NCI-H187 treated with DMSO at 0.1 percent for 48 hours (cell line): ENCODE measurements at places on chromosomes 2 and 18.

DNA sequence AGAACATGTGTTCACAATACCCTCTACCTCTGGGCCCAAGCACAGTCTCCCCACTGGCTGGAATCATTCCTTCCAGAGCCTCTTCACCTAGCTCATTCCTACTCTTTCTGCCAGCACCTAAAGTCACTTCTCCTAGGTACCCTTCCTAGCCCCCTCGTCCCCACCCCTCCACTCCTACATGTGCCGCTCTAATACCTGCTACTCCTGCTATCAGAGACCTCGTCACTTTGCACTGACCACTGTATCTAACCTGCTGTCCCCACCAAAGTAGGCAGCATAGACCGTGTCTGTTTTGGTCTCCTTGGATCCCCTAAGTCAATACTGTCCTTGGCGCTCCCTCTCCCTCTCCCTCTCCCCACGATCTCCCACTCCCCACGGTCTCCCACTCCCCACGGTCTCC, 53.2 kb upstream of the PKDCC start:
- no peak for DNase-seq

DNA sequence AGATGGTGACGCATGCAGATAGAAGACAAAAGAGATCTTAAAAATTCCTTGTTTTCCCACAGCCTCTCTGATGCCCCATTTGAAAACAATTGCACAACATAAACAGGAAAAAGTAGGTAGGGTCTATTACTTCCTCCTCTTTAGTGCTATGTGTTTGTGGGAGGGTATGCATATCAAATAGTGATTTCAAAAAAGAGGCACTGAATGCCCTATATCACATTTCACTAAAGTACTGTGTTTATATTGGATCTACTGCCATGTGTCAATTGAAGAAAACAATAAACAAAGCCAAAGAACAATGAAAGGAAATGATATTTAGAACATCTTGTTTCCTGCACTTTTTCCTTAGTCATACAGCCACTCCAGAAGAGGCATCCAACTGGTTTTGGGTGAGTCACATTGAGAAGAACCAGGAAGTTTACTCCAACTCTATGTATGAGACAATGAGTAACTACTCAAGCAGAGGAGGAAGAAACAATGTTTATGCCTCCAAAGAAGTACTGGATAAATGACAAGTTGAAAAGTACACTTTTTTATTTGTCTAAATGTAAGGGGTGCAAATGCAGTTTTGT, 583.6 kb downstream of the FBXO15 start:
- DNase-seq, result no peak

DNA sequence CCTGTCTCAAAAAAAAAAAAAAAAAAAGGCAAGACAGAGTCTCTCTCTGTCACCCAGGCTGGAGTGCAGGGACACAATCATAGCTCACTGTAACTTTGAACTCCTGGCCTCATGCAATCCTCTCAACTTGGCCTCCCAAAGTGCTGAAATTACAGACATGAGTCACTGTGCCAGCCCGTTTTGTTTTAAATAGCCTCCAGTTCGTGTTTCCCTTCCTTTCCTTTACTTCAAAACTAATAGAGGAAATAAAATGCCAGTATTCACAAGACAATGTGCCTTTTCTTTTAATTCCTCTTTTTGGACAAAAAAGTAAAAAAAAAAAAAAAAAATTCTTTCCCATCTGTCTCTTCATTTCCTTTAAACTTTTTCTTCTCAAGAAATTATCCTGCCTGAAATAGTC, 54.5 kb upstream of the ACMSD start:
- no peak for DNase-seq

GRCh38 chr2:11417946-11418585, 47.9 kb downstream of the E2F6 start:
- DNase-seq, result no peak

DNA sequence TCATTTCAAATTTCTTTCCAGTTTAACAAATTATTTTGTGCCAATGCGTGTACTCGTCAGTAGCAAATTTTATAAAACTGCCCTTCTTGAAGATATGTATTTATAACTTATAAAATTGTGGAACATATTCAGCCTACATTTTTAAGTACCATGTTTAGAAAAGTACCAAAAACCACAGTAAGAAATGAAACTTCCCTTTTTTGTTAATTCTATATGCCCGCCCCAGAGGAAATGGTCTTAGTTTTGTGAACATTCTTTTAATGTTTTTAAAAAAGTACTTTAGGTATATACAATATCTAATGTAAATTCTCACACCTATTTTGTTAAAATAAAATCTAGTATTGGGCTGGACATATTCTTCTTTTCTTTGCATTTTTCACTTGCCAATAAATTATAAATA, 1.2 kb downstream of the UGT1A9 start:
- DNase-seq, result no peak

DNA sequence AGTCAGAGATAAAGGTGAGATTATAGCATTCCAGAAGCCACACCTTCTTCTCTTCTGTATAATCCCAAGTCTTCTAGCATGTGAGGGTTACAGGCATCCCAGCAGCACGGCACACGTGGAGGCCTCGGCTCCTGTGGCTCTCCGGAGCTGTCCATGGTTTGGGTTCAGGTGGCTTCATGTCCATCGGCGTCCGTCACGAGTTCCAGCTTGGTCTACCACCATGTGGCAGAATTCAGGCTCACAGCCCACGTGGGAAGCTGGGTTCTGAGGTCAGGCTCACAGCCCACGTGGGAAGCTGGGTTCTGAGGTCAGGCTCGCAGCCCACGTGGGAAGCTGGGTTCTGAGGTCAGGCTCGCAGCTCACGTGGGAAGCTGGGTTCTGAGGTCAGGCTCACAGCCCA, 378.3 kb upstream of the SALL3 start:
- no peak for DNase-seq

DNA sequence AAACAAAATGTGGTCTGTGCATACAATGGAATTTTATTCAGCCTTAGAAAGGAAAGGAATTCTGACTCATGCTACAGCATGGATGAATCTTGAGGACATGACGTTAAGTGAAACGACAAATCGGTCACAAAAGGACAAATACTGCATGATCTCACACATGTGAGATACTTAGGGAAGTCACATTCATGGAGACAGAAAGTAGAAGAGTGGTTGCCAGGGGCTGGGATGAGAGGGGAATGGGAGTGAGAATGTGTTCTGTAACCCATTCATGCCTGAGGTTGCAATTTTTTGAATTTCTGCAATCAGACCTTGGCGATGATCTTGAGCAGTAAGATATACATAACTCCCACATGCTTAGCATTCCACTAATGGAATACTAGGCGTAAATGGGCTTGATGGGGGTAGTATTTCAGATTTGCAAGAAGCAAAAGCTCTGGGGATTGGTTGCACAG, 22.0 kb downstream of the FHL2 start:
- DNase-seq, result no peak

DNA sequence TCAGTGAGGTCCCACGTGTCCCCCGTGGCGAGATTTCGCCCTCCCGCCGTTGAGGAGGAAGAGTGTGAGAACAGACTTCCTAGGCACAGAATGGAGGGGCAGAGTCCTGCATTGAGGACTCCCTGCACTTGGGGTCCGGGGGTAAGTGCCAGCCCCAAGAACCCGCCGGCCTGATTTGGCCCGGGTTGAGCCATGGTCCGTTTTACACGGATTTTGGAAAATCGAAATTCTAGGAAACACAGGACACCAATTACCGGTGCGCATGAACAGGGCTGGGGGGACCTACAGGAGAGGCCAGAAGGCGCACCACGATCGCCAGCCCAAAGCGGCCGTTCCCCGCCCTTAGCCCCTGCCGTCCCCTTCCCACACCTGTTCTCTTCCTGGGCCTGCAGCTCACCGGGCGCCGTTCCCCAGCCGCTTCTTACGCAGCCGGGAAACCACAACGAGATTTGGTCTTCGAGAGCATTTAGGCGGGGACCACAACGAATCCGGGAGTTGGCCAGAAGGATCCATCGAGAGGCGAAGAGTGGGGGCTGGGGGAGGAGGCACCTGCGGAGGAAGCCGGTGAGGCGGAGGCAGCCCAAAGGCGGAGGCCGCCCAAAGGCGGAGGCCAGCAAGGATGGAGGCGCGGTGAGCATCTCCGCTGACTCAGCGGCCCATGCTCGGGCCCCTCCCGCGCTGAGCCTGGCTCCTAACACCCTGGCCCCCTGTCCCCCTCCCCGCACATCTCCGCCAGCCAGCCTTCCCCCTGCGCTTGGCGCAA, 464 bp upstream of the TLX2 start:
- DNase-seq, result no peak

DNA sequence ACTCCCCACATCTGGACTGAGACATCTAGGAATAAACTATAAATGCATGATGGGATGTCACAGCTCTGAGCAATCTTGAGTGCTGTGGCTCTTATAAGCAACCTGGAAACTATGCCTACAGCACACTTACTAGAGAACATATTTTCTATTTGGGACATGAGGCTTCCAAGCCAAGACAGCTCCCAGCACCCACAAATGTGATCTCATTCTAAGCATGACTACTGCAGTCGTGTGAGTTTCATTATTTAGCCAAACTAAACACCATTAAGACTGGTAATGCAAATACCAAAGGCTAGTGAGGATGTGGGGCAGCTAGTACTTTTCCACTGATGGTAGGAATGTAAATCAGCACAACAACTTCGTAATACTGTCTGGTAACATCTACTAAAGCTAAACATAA, 72.5 kb downstream of the RTTN start:
- DNase-seq, result no peak

DNA sequence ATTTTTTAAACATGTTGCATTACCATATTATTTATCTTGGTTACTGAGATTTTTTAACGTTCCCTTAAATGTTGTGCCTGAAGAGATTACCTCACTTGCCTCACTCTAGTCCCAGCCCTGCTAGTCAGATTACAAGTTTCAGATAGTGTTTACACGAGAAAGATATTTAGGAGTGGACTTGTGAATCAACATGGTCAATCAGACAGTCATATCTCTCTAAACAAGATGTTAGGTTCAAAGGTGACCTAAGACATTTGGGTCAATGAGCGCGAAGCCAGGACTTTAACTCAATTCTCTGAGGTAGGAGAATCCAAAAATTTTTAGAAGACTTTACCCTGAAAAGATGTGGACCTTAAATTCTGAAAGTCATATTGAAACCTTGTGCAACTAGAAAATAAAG, 14.8 kb upstream of the CALCRL start:
- no peak for DNase-seq

DNA sequence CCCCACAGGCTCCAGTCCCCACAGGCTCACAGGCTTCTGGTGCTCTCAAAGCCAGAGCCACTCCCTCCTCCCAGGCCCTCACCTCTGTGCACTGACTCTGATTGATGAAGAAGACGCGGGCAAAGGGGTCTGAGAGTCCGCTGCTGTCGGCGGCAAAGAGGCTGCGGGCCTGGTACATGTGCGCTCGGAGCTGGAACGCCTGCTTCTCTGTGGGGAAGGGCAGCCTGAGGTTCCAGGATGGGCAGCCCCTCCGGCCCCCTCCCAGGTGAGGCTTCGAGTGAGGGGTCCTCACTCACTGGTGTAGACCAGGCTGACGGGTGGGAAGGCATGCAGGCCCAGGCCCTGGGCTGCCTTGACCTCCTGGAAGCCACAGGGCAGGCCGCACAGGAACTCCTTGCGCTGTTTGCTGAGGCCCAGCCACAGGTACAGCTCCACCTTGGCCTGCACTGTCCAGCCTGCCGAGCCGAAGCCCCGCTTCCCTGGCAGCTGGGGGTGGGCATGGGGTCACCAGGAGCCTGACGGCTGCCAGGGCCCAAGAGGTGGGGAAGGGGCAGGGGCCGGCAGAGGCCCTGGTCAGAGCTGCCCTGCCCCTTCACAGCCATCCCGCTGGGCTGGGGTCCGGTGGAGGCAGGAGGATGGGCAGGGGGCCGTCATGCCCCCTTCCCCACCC, 2.0 kb downstream of the OTOF start:
- no peak for DNase-seq

DNA sequence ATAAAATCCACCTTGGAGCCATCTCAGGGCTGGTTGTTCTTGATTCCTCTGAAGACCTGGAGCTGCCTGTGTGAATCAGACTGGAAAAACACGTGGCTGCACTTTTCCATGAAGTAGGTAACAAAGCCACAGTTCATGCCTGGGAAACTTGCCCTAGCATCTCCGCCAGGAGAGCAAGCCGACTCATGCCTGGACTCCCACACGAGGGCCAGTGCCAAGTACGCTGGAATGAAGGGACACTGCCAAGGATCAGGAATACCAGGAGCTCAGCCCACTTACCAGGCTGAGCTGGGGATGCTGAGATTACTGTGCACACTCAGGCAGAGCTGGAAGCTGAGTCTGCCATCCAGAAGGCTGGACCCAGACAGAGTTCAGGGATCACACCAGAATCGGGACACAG, 10.9 kb upstream of the FHL2 start:
- no peak for DNase-seq

DNA sequence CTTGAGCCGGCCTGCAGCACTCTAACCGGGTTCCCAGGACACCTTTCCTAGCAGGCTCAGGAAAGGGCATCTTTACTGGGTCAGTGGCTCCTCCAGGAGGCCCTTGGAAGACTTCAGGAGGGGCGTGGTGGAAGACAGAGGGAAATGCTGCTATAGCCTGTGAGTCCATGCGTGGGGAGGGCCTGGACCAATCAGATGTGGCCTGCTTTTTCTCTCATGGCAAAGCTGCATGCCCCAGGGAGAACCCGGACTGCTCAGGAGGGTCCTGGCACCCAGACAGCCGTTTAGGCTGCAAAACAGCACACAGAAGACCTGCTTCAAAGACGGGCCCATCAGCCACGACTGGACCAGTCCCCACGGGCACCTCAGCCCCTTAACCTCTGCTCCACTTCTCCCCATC, 84.4 kb downstream of the EIPR1 start:
- no peak for DNase-seq

DNA sequence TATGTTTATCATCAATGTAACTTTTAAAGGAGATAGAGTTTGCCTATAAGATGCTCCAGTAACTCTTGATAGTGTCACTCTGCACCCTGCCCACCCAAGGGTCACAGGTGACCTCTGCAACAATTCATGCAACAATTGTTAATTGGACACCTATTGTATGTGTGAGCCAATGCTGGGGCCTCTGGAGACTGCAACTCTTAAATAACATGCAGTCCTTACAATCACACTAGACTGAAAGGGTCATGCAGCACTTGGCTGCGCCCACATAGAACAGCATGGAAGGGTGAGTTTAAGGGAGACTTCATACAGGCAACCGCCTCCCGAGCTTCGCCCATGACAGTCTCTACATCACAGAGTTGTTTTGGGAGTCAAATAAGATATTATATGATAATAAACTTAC, 137.1 kb upstream of the TWIST2 start:
- no peak for DNase-seq

DNA sequence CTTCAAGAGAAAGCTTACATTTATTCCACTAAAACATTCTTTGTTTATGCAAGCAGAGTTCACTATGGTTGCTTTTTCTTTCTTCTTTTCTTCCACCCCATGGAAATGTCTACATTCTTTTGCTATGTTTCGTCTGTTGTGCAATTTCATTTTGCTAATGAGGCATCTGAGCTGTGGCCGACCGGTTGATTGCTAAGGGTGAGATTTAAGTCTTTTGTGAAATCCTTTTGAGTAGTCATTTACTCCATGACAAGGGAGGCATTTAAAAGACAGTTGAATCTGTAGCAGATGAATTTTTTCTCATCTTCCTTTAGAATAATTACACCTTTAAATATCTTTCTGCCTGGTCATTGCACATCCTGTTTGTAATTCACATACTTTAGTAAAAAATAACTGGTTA, 324.1 kb upstream of the THUMPD2 start:
- DNase-seq, result no peak
